ENCODE measurements at places on chromosomes 16 and 17.

DNA sequence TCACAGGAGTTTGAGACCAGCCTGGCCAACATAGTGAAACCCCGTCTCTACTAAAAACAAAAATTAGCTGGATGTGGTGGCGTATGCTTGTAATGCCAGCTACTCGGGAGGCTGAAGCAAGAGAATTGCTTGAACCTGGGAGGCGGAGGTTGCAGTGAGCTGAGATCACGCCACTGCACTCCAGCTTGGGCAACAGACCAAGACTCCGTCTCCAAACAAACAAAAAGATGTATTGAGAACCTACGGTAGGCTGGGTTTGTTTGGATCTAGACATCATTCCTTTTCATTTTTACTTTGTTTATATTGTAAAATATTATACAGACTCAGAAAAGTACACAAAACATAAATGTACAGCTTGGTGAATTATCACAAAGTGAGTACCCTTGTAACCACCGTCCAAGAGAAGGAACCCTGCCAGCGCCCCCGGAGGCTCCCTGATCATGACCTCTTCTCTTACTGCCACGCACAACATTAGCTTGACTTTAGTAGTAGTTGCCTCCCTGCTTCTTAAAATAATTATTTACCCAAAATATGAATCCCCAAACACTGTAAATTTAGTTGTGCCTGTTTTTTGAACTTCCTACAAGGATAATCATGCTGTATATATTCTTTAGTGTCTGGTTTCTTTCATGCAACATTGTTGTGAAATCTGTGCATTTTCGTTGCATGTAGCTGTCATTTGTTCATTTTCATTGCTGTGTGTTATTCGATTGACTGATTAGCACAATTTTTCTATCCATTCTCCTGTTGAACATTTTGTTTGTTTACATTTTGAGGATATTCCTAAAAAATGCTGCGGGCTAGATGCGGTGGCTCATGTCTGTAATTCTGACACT, 56.5 kb downstream of the KSR1 start:
- no peak for DNase-seq

- no peak for DNase-seq
Measured at GRCh38 chr17:49875685-49876084, 27.8 kb upstream of the TAC4 start.

DNA sequence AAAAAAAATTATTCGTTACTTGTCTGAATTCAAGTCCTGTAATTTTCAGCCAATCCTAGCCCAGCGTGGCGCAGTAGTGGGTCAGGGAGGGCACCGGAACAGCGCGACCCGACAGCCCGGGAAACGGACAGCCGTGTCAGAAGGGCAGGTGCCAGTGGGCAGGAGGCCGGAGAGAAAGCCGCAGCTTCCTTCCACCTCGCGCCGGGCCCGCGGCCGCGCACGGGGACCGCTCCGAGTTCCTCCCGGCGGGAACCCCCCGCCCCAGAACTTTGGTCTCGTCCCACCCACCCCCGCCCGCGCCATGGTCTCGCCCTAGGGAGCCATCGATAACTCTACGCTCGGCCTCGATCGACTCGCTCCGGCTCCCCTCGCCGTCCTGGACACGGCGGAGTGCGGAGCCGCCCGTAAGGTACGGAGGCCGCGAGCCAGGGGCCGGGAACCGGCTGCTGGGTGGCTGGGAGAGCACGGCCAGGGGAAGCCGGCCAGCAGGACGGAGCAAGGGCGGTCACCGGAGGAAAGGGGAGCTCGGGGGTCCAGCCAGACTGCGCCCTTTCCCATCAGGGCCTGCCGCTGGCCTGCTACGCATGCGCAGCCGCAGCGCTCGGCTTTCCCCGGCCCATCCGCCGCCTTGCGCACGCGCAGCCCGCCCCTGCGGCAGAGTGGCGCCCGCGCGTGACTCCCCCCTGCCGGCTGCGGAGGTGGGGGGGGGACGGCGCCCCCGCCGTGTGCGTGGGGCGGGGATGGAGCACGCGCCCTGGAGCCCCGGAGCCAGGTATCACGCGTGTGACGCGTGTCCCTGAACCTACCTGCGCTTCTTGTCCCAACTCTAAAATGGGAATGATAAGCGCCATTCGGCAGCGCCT, at the start of gene MLST8:
MLST8 (plus strand) TSS at position 351 of the 863 bp plus-strand sequence. CDS start 632 bp downstream, outside the sequence.
- DNase-seq, result no peak

DNA sequence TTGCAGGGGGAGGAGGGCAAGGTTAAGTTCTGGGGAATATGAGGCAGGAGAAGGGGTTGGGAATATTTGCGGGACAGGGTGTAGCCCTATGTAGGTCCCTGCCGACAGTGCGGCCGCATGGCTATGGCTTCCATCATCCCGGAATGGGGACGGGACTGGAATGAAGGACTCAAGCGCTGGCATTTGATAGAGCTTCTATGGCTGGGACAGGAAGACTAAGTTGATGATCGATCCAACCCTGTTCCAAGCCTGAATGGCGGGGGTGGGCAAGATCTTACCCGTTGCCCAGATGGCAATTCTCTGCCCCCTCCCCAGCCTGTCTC, 47.1 kb downstream of the SRCIN1 start:
- no peak for DNase-seq

DNA sequence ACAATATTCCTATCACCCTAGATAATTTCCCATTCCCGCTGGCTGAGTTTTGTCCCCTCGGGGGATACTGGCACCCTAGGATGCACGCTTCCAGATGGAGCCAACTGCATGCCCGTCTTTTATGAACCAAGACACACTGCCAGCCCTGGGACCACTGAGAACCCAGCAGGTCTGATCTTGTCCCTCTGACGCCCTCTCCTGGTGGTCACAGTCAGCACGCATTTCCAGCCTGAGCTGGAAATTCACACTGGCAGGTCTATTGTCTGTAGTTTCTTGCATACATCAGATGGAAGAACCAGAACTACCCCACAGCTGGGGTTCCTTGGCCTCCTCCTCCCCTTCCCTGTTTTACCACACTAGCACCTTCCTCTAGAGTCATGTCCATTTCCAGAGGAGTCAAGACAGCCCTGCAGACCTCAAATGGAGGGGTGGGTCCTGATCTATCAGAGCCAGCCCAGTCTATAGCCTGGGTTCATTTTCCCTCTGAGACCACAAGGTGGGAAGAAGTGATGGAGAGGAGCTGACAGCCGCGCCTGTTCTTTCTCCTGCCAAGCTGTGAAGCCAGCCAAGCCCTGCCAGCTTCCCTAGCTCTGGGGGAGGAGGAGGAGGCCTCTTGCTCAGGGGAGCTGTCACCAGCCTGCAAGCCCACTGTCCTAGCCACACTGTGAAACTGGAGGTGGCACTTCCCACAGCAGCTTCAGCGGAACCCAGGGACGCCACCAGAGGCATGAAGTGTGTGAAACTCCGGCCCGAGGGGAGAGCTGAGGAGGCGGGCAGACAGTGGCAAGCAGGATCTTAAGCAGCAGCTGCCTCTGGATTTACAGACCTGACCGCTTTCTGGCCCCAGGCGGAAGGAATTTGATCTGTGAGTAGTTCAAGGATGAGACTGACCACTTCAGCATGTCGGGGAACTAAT, 29.3 kb downstream of the MXRA7 start:
- DNase-seq, result no peak

- DNase-seq, result no peak
Measured at GRCh38 chr17:12024327-12024726, 3.6 kb downstream of the MAP2K4 start.

- DNase-seq, result no peak
Measured at GRCh38 chr17:43694081-43694870, 32.6 kb upstream of the MEOX1 start.

GRCh38 chr16:64738321-64738960, 383.4 kb downstream of the CDH11 start:
- no peak for DNase-seq

GRCh38 chr17:66507982-66508760, 205.8 kb downstream of the PRKCA start:
- no peak for DNase-seq

- no peak for DNase-seq
Measured at GRCh38 chr16:66717112-66717675, 20.7 kb upstream of the CMTM4 start.

DNA sequence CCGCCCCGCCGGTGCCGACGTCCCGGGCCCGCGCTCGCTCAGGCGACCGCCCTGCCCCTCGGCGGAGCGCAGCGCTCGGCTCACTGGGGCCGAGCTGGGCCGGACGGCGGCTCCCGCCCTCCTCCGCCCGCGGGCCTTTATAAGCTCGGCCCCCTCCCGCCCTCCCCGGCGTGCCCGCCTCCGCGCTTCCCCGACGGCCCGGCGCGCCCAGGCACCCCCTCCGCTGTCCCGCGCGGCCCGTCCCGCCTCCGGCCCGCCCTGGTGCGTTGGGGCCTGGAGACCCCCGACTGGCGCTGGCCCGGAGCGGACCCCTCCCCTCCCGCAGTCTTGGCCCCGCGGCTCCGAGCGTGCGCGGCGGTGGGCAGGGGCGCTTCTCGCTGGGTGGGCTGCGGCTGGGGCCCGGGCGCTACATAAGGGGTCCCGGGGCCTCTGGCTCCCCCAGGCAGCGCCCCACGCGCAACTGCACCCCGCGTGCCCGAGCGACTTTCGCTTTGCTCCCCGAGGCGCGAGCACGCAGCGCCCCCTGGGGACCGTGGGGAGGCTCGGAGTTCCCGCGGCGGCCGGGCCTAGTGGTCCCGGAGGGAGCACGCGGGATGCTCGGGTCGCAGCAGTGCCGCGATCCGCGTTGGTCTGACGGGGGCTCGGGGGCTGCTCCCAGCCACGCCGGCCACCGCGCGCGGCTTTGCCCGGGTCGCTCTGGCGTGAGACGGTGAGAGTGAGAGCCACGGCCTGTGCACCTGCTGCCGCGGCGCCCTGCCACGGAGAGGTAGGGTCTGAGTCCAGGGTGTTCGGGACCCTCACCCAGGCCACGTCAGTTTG, at the start of gene PIEZO1:
PIEZO1 (minus strand) TSS at position 115 of the 819 bp plus-strand sequence. CDS start 256 bp downstream, outside the sequence.
- no peak for DNase-seq

DNA sequence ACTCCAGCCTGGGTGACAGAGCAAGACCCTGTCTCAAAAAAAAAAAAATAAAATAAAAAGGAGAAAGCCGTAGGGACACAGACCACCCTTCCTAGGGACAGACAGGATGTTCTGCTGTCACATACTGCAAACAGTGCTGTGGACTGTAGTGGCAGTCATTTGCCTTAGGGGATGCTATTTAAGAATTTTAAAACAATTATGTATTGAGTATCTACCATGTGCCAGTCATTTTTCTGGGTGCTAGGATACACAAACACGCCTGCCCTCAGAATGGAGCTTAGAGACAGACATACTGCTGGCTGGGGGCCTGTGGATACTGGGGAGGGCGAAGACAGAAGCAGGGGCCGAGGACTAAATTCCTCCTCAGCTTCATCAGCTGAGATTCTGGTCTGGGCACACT, 45.5 kb downstream of the MRC2 start:
- DNase-seq, result no peak

- DNase-seq, result no peak
Measured at GRCh38 chr17:79043931-79044320, 20.0 kb downstream of the C1QTNF1 start.

DNA sequence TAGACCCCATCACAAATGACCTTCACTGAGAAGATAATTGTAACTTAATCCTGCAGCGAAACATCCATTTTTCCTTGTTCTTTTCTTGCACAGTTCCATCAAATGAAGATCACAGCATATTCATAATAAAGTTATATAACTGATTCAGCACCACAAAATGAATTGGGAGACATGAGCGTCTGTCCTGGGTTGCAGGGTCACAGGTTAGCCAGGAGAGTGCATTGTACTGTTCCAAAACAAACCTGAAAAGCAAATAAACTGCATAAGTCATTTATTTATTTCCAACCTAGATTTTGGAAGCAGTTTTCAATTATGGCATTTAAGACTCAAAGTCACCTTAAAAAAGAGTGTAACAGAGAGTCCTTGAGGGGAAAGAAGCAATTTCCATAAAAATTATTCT, 18.6 kb upstream of the INTS2 start:
- DNase-seq, result no peak

DNA sequence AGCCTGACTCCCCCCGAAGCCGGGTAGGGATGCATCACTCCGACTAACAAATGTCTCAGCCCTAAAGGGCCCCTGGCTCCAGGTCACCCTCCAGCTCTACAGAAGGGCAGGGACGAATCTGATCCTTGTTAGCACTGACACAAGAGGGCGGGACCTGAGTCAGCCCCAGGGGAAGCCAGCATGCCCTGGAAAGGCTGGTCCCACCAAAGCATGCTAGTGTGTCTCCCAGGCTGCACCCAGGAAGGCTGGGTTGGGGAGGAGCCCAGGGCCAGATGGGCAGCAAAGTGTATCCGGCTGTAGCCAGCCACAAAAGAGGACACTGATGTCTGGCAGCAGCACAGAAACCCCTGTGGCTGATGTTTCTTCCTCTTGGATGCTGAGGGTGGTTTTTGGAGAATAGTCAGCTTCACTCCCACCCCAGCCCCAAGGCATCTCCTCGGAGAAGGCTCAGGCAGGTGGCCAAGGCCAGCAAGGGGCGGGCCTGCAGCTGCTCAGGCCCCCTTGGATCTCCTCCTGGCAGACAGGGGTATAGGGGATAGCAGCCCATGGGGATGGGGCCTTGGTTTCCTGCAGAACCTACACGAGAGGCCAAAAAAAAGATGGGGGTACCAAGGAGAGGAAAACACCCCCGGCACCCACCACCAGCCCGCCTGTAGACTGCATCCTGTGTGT, 11.0 kb downstream of the NATD1 start:
- DNase-seq, result no peak

- DNase-seq, result no peak
Measured at GRCh38 chr17:41967141-41967920, 736 bp downstream of the CNP start.

- DNase-seq, result no peak
Measured at GRCh38 chr17:68909066-68909465, 46.1 kb downstream of the ABCA8 start.

DNA sequence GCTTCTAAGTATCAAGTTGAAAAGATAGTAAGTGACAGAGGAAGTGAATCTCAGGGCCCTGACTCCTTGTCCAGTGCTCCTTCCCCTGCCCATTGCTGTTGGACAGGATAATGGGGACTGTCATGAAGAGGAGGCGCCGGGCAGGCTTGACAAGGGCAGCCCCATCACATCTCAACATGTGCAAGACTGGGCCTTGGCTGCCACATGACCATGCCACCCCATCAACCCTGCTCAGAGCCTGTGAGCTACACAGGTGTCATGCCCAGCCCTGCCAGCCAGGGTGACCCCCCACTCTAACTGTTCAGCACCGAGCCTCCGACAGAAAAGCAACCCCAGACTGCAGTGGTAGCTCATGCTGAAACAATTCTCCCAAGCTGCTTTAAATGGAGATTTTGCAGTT, 171.6 kb downstream of the C16orf78 start:
- no peak for DNase-seq

DNA sequence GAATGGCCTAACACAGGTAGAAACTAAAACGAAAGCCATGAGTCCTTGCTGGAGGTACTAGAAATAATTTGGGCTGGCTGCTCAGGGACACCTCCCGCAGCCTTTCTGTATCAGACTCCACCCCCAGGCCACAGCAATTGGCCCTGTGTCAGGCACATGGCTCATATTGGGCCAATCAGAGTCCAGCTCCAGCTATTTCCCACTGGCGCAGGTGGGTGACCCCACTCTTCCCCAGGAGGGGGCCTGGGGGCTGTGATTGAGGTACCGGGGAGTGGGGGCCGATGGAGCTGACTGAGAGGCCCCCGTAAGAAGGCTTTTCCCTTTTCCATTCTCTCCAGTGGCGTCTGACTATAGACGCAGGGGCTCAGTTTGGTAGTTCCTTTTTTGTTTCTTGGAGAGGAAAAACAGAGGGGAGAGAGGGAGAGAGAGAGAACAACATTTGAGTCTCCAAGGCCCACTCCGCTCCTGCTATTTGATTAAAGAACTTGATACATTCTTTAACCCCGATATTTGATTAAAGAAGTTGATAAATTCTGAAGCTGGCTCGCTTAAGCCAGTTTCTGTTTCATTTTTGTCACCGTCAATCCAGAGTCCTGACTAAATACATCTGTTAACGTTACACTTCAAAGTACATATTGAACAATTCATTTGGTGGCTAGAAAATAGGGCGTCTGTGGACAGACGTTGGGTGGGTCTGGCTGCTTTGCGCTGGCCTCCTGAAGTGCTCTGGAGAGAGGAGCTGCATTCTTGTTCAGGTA, 26.3 kb downstream of the FOXL1 start:
- DNase-seq, result no peak
